ENCODE measurements at places on chromosomes 1 and 21.

- H3K27ac ChIP-seq, result no peak overlapping the region
- no peak overlapping the region for H3K4me3 ChIP-seq
- H3K36me3 ChIP-seq, result no peaks in the 10 kb centered on the region
- H3K4me1 ChIP-seq, result no peaks in the 10 kb centered on the region
- H3K27me3 ChIP-seq, result no peaks in the 10 kb centered on the region
- DNase-seq, result no peak
Measured at GRCh38 chr1:229880271-229881170, 186.5 kb upstream of the GALNT2 start.

GRCh38 chr1:32334864-32335534, 1.0 kb downstream of the MARCKSL1 start:
- DNase-seq, result peak; percentile 40
- H3K27me3 ChIP-seq, result no peaks in the 10 kb centered on the region
- H3K4me3 ChIP-seq, result peak overlapping the region; percentile 58
- no peaks in the 10 kb centered on the region for H3K36me3 ChIP-seq
- H3K27ac ChIP-seq, result no peak overlapping the region

DNA sequence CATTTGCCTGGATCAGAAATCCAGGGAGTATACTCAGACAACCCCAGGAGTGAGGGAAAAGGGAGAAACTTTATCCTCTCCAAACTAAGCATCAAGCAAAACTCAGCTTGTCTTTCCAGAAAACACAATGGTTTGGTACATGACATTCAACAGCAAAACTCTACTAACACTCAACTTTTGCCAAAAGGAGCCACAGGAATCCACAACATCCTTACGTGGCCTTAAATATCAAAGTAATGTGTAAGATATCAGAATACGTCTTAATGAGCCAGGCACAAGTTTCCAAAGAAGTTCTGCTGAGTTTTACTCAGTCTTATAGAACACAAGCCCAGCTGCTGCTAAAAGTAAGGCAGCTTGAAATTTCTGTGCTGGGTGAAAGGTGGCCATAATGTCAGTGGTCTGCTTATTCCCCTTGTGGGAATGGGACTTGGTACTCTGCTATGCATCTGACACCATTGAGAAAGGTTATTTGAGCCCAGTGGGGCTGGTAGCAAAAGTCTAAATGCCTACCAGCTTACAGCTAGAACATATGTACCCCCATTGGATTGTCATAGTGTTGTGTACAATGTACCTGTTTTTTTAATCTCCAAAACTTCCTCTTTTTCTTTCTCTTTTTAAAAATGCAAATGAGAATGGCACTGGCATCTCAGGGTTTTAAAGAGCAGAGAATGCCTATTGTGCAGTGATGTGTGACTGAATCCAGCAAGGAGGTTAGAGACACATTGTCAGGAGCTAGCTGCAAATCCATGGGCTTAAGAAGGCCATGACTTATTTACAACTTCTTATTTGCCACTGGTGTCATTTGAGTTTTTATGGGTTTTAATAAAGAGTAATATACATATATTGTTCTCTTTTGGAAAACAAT, 62.0 kb upstream of the ST6GALNAC3 start:
- H3K36me3 ChIP-seq, result no peaks in the 10 kb centered on the region
- DNase-seq, result no peak
- H3K4me1 ChIP-seq, result no peaks in the 10 kb centered on the region
- no peak overlapping the region for H3K4me3 ChIP-seq
- H3K27me3 ChIP-seq, result no peaks in the 10 kb centered on the region

GRCh38 chr1:171828794-171829193, 12.5 kb upstream of the DNM3 start:
- H3K4me3 ChIP-seq, result no peak overlapping the region
- H3K36me3 ChIP-seq, result no peaks in the 10 kb centered on the region
- no peak overlapping the region for H3K27ac ChIP-seq
- no peak for DNase-seq
- no peaks in the 10 kb centered on the region for H3K27me3 ChIP-seq

- H3K36me3 ChIP-seq, result no peaks in the 10 kb centered on the region
- no peak for DNase-seq
- no peak overlapping the region for H3K27ac ChIP-seq
- H3K4me3 ChIP-seq, result no peak overlapping the region
Measured at GRCh38 chr1:231684356-231685244, 58.0 kb downstream of the DISC1 start.
